HepG2 (cell line): ENCODE measurements at places on chromosomes 4 and X.

GRCh38 chr4:75922588-75922987 is 18.2 kb downstream of the NAAA start:
- DNase-seq = no peak

- DNase-seq = no peak
Measured at GRCh38 chr4:108168671-108169523, at the start of gene LEF1. LEF1 (minus strand) TSS chr4:108168932; CDS start chr4:108167767, 1,165 bp downstream.

GRCh38 chr4:94378047-94378446 is 35.4 kb upstream of the HPGDS start:
- no peak for DNase-seq

DNA sequence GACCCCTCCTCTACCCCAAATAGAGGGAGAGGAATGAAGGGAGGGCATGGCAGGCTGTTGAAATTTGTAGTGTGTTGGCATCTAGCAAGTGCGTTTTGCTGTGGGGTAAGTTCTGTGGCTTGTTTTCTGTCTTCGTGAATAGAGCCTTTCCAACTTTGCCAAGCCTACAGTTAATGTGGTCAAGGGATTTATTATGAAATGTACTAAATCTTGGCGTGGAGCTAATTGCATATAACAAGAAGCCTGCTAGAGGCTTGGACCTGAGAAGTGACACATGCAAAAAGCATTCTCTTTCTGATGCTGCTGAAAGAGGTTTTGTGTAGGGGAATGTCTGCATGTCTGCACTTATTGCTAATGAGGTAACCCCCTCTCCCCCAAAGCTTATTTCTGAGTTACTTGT is 132.2 kb downstream of the BMPR1B start:
- no peak for DNase-seq

- no peak for DNase-seq
Measured at GRCh38 chr4:160423879-160424451, 1321.1 kb downstream of the RAPGEF2 start.

DNA sequence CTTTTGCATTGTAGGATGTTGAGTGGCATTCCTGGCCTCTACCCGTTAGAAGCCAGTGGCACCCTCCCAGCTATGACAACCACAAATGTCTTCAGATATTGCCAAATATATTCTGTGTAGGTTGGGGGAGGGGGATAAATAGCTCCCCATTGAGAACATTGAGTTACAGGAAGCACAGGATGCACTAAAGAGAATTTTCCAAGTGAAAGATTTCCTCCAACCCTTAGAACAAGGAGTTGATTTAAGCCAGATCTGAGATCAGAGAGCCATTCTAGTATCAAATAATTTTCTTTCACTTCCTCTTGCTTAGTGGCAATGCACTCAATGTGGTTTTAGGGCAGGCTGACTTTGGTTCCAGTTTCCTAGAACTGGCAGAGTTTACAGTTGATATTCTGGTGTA is 436.6 kb downstream of the C4orf33 start:
- no peak for DNase-seq

DNA sequence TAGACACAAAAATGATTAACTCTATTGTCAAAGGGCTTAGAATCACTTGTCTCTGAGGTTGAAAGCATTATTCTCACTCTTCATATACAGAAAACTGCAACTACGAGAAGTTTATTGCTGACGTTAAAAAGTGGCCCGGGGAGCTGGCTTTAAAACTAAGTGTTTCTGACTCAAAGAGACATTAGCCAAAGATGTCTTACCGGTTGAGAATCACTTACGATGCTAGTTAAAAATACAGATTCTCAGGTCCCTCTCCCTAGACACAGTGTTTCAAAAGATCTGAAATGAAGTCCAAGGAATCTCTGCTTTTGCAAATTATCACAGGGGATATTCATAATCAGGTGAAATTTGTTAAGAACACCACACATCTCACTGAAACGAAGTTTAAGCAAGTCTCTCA is 1.2 kb downstream of the GNPDA2 start:
- no peak for DNase-seq

- DNase-seq = no peak
Measured at GRCh38 chr4:128357286-128357685, 69.7 kb upstream of the PGRMC2 start.

- peak; percentile 74 for DNase-seq
Measured at GRCh38 chr4:3781193-3781886, 15.2 kb downstream of the ADRA2C start.

DNA sequence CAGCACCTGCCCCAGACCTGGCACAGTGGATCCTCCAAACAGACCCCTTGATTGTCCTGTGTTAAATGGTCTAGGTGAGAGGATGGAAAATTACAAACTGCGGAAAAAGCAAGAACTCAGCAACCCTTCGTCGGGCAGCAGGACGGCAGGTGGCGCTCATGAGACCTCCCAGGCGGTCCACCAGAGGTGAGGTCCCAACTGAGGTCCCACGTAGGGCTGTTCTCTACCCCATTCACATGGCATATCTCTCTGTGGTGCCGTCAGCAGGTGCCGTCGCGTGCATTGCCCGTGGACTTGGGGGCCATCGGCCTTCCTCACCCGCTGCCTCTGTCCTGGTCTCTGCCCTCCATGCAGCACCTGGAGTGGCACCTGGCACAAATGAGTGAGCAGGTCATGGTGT is 88.2 kb downstream of the CRMP1 start:
- DNase-seq = no peak

DNA sequence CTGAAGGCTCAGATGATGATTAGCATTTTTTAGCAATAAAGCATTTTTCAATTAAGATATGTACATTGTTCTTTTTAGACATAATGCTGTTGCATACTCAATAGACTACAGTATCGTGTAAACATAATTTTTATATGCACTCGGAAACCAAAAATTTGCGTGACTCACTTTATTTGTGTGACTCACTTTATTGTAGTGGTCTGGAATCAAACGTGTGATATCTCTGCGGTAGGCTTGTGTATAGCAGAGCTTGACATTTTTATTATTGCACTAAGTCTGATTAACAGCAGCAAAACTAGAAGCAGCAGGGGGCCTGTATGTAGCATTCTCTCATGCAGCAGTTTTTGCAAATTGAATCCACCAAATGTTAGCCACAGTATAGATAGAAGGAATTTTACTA is 119.1 kb upstream of the PRDX4 start:
- DNase-seq = no peak

DNA sequence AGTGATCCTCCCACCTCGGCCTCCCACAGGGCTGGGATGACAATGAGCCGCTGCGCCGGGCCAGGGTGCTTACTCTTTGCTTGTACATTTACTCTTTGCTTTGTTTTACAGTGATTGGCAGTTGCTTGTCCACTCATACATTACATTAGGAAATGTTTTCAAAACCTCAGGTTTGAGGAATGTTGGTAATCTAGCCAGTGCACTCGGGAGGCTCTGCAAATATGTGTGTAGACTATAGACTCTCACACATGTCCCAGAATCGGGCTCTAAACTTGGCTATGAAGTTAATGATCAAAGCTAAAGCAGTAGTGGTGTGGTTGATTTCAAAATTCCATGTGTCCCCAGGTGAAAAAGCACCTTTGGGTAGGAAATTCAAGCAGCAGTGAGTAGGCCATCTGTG is 20.5 kb downstream of the TRMT44 start:
- DNase-seq = peak; percentile 37

- no peak for DNase-seq
Measured at GRCh38 chr4:61201961-61202637, 2.0 kb downstream of the ADGRL3 start.

DNA sequence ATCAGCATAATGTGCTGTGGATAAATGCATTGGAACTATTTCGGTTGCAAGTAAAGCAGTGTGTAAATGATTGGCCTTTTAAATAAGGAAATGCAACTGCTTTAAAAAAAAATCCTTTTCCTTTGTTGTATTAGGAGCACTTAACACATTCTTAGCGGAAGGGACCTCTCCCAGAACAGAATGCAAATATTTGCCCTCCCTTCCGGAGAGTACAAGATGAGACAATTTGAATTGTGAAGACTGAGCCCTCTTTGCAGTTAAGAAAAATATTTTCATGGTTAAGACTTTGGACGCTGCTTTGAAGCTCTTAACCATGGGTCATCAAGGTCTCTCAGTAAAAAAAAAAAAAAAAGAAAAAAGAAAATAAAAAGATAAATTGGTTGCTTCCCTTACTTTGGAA is 9.5 kb upstream of the NOX1 start:
- DNase-seq = peak; percentile 68

- no peak for DNase-seq
Measured at GRCh38 chr4:165191348-165191656, 16.1 kb upstream of the KLHL2 start.

DNA sequence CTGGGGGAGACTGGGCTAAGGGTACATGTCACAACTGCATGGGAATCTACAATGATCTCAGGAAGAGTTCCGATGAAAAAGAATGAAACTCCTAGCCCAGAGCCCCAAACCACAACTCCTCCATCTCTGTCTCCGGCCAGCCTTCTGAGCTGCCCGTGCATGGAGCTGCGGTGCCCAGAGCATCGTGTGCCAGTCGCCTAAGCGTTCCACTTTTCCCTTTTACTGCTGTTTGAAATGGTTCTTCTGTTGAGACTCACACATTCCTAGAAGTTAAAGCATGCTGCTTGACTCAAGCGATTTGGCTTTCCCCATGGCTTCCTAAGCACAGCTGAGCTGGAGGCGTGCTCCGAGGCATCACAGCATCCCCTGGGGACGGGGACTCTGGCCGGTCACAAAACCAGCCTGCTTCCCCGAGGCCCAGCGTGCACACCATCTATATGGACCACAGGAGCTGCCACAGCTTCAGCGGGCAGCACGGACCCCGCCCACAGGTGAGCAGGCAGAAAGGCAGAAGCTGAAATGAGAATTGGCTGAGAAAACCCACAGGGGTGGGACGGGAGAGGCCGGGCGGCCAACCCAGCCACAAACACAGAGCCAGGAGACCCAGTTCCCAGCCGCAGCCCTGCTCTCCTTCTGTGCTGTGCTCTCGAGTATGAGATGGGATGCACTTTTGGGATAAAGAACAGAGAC is 5.0 kb downstream of the CCNQ start:
- DNase-seq = no peak

- DNase-seq = no peak
Measured at GRCh38 chr4:17082186-17082585, 183.7 kb upstream of the LDB2 start.

- DNase-seq = no peak
Measured at GRCh38 chr4:85842540-85842939, 367.6 kb downstream of the ARHGAP24 start.

DNA sequence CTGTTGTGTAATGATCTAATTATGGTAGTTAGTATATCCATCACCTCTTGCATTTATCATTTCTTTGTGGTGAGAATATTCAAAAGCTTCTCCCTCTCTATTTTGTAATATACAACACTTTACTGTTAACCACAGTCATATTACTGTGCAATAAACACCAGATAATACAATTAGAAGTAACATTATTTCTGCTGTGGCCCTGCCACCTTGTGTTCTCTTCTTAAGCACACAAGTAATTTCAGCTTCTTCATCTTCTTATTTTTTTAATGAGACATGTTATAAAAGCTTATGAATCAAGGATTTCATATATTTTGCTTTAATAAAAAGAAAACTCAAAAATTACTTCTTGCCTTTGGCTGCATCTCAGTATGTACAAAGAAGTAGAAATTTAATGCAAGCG is 675.2 kb upstream of the INTU start:
- DNase-seq = no peak

DNA sequence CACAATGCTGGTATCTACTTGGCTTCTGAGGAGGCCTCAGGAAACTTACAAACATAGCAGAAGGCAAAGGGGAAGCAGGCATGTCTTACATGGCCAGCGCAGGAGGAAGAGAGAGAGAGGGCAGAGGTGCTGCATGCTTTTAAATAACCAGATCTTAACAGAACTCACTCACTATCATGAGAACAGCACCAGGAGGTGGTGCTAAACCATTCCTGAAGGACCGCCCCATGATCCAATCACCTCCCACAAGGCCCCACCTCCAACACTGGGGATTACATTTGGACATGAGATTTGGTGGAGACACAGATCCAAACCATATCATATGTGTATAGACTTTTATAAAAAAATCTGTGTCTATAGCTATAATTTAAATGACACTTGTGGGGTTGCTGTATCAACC is 48.6 kb upstream of the ERVMER34-1 start:
- DNase-seq = peak; percentile 5

DNA sequence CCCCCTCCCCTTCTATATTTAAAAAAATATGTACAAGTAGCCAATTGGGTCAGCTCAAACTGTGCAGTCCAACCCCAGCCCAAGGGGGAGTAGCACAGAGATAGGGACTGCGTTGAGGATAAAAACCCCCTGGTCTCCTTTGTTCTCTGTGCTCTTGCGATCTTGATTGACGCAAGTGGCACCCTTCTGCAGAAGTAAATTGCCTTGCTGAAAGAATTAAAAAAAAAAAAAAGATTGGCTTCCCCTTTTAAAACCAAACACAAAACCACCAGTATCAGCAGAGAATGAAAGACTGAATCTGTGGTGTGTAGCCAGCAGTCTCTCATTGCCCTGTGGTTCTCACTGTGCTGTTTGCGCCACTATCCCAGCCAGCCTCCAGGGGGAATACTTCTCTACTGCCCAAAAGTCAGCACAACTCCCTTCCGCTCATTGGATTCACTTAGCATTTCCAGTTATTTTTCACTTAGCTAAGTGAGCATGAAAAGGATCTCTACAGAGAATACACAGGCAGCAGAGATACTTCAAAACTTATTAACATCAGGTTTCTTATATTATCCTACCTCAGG is 29.7 kb downstream of the MANBA start:
- peak; percentile 33 for DNase-seq

GRCh38 chr4:15882675-15883086 is 55.9 kb downstream of the FGFBP1 start:
- peak; percentile 64 for DNase-seq
